CD4-positive, alpha-beta T cell treated with Interleukin-1 beta for 1 hour (primary cell): ENCODE measurements at places on chromosomes 2 and 18.

- DNase-seq: no peak
Measured at GRCh38 chr2:118103951-118104940, 16.0 kb downstream of the INSIG2 start.

DNA sequence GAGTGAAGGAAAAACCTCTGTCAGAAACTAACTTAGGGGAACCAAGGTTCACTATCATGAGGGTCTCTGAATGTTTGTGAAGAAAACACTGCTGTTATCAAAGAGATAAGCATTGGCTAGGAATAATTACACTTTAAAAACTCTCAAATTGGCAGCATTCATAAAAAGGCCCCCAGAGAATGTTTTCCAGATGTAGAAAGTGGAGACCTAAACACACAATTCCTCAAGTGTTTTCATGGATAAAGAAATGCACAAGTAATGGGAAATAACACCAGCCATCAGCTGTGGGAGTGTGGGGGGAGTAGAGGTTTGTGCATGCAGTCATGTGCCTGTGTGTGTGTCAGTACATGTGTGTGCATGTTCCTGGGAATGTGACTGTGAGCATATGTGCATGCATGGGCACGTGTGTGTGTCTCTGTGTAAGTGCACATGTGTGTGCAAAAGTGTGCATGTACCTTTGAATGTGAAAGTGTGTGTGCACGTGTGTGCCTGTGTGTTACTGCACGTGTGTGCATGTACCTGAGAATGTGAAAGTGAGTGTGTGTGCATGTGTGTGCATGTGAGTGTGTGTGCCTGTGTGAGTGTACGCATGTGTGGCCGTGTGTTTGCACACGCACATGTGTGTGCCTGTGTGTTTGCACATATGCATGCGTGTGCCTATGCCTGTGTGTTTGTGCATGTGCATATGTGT is 854.3 kb upstream of the SALL3 start:
- DNase-seq: no peak

DNA sequence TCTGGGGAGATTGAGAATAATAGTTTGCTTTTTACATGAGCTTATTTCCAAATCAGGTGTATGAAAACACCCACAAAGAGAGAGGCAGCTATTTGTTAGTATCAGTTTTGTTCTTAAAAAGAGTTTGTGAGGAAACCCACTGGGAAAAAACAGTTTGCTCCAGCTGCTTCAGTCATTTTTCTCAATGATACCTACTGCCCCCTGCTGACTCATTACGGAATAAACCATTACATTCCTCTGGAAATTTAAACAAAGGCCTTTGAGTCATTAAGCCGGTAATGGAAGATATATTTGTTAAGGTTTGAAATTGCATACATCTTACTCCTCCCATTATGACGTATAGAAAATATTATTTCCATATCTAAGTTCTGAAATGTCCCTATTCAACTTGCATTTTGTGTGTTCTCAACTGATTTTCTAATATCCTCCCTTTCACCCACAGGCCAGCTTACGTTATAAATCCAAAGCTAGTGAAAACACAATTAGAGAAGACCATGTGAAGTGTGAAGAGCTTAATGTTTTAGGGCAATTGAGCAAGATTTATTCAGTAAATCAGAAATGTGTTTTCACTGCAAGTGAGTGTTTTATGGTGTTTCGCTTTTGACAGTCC is 761.6 kb downstream of the DSC3 start:
- no peak for DNase-seq

- no peak for DNase-seq
Measured at GRCh38 chr2:218476676-218477075, 57.8 kb downstream of the VIL1 start.

DNA sequence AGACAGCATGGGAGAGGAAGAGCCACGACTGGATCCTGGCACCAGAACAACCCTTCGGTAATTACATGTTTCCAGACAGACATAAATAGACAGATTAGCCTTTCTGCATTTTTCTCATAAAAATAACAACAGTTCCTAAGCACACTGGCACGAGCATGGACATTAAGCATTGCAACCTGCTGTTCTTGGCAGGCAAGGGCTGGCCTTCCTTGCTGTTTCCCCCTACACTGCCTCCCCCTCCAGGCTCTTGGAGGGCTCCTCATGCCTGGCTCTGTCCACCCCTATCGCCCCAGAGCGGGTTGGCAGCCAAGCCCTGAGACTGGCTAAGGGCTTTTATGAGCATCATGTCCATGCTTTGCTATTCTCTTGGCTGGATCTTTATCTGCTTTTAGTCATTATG is 89.6 kb downstream of the TTC32 start:
- no peak for DNase-seq

DNA sequence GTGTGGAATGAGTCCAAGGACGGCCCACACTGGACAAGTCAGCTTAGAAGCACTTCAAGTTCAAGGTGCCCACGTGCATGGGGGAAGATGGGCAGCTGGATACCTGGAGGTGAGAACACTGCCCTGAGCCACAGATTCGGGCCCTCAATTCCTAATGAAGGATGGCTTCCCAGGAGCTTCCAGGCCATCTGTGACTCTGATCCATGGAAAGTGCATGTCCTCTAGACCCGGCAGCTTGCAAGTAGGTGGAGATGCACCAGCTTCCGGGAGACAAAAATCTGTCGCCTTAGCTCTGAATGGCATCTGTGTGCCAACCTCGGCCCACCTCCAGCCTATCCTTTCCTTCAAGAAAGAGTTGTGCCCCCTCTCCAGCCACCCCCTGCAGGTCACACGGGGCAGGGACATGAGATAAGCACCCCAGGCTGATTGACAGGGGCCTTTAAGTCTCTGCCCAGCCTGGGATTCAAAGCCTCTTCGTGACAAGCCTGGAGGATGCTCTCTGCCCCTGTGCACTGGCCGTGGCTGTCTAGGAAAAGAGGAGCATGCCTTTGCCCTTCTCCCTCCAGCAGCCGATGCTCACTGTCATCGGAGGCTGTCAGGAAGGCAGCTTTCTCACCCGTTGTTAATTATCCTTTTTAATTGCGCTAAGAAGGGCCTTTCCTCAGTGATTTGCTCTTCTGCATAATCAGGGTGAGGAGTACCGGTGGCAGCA is 65.5 kb downstream of the BIN1 start:
- no peak for DNase-seq

- DNase-seq: no peak
Measured at GRCh38 chr2:96098900-96099590, 17.3 kb downstream of the ADRA2B start.

- DNase-seq: no peak
Measured at GRCh38 chr2:108982259-108982679, 6.8 kb downstream of the EDAR start.

GRCh38 chr2:151037434-151037833 is 224.2 kb downstream of the RBM43 start:
- DNase-seq: no peak

DNA sequence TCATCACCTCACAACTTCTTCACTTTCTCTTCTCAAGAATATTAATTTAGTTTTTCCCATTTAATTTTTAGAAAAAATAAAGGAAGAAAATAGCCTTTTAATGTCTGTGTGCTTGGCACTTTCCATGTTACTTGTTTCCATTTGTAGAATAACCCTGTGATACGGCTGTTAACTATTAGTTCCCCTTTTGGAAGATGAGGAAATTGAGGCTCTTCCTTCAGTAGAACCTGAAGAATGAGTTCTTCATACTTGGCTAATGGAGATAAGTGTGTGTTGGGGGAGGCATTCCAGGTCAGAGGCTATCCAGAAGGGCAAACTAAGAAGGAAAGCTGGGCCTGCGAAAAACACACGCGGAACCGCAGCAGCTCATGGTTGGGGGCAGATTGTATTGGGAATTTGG is 38.3 kb downstream of the ZNF532 start:
- DNase-seq: no peak

DNA sequence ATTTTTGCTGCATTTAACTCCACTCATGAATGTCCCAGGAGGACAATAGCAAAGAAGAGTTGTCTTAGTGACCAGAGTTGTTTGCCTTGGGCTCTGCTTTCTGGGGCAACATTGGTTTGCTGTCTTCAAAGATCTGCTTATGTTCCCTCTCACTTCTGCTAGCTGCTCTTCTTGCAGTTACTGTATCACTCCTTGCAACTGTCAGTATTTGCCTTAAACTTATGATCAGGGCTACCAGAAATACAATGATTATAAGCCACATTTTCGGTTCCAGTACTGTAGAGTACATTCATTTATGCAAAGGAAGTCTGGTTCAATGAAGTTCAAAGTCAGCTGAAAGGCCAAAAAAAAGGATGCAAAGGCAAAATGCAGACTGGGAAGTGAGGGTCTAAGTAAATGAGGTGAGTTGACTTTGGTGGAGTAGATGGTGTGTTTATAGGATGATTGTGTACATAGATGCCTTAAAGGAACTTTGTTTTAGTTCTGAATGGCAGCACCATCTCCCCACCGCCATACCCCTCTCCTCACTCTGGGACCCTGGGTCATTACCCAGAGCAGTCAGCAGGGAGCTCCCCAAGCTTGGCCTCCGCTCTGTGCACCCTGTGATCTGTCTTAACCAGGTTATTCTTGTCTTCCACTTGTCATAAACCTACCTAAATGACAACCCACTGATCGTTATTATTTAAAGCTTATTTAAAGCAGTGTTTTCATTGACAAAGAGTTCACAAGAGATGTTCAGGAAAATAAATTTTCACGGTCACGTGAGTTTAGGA is 236.0 kb downstream of the DOK6 start:
- DNase-seq: peak; percentile 20

GRCh38 chr2:130381619-130382018 is 25.8 kb downstream of the PTPN18 start:
- DNase-seq: no peak

- DNase-seq: no peak
Measured at GRCh38 chr2:154554046-154554445, 144.4 kb upstream of the KCNJ3 start.

DNA sequence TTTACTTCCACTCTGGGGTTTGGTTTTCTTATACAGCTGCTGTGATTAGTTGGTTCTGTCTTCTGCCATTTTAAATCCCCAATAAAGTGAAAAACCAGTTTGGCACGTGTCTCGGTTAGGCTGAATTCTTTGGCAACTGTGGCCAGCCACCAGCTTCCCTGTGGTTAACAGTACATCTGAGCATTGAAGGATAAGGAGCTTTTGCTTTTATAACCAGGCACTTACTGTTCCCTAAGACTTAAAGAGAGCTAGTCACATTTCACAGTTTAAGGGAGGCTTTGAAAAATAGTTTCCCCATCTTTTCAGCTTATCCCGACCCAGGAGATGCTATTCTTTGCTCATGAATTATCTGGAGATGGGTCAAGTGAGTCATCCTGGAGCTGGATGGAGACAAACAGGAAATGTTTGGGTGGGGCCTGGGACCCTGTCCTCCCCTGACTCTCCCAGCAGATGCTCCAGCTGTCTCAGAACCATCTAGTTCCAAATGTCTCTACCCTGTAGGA is 57.3 kb upstream of the EML6 start:
- DNase-seq: no peak

GRCh38 chr18:44742718-44743311 is 62.1 kb downstream of the SETBP1 start:
- no peak for DNase-seq

DNA sequence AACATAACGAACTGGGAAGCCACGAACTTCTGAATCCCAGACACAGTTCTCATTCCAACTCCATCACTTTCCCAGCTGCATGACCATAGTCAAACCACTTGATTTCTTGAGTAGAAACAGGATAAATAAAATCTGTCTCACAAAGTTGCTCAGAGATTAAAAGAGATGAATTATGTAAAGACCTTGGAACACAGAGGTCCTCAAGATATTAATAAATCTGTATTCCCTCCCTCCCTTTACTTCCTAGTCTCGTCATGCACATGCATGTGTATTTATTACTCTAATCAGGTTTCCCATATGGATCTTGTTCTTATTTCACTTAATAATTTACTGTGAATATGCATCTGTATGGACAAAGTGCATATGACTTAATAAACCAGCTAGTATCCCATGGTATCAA is 21.1 kb upstream of the CSRNP3 start:
- no peak for DNase-seq

GRCh38 chr2:161170958-161171932 is 11.0 kb downstream of the TANK start:
- DNase-seq: no peak

DNA sequence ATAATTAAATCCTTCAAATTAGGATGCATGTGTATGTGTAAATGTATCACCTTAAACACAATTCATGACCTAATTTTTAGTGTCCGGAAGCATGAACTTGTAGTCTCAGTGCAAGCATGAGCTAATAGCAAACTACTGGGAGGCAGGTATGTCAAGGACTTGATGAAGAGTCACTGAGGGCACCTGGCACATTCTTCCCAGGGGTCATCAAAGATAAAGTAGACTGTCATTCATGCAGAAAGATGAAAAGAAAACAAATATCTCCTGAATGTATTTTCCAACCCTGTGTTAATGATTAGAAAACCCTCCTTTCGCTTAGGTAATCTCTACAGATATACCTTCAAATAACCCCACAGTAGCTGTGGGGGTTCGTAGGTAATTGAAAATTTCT is 234.9 kb downstream of the SOCS6 start:
- no peak for DNase-seq

- DNase-seq: no peak
Measured at GRCh38 chr18:62828091-62828640, 112.8 kb downstream of the PHLPP1 start.

DNA sequence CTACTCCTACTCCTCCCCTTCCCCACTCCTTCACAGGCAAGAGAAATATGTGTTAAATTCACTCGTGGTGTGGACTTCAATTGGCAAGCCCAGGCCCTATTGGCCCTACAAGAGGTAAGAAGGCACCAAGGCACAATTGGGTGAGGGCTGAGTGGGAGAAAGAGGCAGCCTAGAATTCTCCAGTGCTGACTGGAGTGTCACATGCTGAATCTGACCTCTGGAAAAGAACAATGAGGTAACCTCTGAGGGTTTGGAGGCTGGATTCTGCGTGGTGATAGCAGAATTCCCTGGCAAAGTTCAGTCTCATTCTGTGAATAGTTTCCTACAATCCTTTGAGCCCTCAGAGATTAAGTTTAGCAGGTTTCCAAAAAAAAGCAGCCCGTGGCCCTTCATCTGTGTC is 6.9 kb downstream of the CENPA start:
- DNase-seq: no peak

GRCh38 chr2:240368781-240369331 is 66.6 kb upstream of the GPC1 start:
- DNase-seq: no peak

- no peak for DNase-seq
Measured at GRCh38 chr2:212271583-212271982, 267.0 kb downstream of the ERBB4 start.

DNA sequence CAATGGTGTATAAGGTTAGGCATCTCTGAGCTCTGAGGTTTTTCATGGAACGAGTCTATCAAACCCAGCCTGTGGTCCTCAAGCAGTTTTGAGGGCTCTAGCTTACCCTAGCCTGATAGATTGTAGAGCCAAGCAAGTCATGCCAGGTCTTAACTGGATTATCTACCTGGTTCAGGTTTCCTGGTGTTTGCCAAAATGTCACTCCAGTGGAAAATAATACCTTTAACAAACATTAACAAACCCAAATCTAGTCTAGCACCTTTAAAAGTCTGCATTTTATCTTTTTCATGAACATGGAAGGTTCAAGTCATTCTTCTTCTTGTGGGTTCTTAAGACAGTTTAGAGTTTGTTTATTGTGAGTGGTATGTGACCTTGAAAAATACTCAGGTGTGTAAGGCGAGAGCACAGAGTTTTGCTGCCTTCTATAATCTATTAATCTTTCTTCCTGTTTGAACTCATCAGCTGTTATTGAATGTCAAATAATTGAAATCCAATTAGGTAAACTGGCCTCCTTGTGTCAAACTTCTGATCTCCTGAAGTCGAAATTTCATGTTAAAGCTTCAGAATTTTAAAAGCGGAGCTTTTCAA is 13.4 kb upstream of the ADGRF3 start:
- DNase-seq: no peak
